ENCODE measurements at places on chromosomes 12 and 14. TPM values are rescaled to one million over a fixed set of nuclear protein-coding genes. Genes with fewer than 3 reads are reported as not detected.

CABP1 gene
- total RNA-seq: 0.22 TPM

IAPP gene
- total RNA-seq: not detected

ATF7 gene
- 19.3 TPM for total RNA-seq

MANSC4 gene
- not detected for total RNA-seq

TTC6 gene
- 0.33 TPM for total RNA-seq

PDE3A gene
- total RNA-seq: 3.5 TPM

CLEC2A gene
- not detected for total RNA-seq

TMEM132C gene
- total RNA-seq: not detected

POTEM gene
- total RNA-seq: not detected

NR4A1 gene
- total RNA-seq: 23.2 TPM

SLC39A5 gene
- total RNA-seq: not detected

BMP4 gene
- 2.2 TPM for total RNA-seq

FOXN4 gene
- total RNA-seq: not detected

BDKRB2 gene
- total RNA-seq: 1.9 TPM

VDR gene
- 3.2 TPM for total RNA-seq

SLC8A3 gene
- not detected for total RNA-seq

TMEM121 gene
- total RNA-seq: 7.3 TPM

PRPF40B gene
- 5.6 TPM for total RNA-seq

P2RX2 gene
- total RNA-seq: not detected

FBLN5 gene
- total RNA-seq: 3.4 TPM

NEUROD4 gene
- not detected for total RNA-seq

RNASE11 gene
- total RNA-seq: not detected

MMP19 gene
- 0.24 TPM for total RNA-seq

KRT2 gene
- not detected for total RNA-seq

CACNA2D4 gene
- total RNA-seq: not detected

SRP54 gene
- total RNA-seq: 50.8 TPM

NOPCHAP1 gene
- 29.2 TPM for total RNA-seq
